ENCODE measurements at places on chromosomes 6 and 20.

GRCh38 chr20:63890201-63890576, 4.7 kb upstream of the DNAJC5 start:
- DNase-seq = no peak

GRCh38 chr6:136213853-136214252, 36.3 kb downstream of the MTFR2 start:
- DNase-seq = no peak

DNA sequence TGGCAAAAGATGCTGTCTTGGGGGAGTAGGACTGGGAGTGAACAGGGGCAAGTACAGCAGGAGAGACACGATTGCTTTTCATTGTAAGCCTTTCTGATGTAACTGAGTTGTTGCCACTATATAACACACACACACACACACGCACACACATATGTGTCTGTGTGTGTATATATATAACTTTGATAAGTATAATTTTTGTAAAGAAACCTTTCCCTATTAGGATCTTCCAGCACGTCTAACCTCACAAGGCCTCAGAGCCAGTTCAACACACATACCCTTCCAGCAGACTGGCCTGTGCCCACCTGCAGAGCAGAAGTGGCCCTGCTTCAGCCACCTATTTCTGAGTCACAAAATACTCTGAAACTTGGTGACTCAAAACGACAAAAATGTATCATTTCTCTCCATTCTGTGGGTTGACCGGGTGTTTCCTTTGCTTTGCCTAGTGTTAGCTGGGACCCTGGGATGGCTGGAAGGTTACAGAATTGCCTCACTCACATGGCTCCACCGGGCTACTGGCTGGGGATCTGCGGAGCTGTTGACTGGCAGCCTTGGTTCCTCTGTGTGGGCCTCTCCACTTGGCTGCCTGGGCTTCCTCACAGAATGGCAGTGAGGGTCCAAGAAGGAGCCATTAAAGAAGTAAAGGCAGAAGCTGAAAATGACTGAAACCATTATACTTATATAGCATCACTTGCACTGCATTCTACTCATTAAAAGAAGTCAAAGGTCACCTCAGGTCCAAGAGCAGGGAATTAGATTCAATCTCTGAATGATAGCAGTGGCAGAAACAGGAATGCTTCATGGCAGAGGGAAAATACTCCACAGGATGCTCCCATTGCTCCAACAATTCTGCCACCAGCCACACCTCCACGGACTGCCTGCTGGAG, 126.4 kb downstream of the BANF2 start:
- no peak for DNase-seq

GRCh38 chr20:23606652-23607049, 934 bp upstream of the CST9 start:
- peak; percentile 46 for DNase-seq

- no peak for DNase-seq
Measured at GRCh38 chr6:3899970-3900439, 50.8 kb downstream of the FAM50B start.

DNA sequence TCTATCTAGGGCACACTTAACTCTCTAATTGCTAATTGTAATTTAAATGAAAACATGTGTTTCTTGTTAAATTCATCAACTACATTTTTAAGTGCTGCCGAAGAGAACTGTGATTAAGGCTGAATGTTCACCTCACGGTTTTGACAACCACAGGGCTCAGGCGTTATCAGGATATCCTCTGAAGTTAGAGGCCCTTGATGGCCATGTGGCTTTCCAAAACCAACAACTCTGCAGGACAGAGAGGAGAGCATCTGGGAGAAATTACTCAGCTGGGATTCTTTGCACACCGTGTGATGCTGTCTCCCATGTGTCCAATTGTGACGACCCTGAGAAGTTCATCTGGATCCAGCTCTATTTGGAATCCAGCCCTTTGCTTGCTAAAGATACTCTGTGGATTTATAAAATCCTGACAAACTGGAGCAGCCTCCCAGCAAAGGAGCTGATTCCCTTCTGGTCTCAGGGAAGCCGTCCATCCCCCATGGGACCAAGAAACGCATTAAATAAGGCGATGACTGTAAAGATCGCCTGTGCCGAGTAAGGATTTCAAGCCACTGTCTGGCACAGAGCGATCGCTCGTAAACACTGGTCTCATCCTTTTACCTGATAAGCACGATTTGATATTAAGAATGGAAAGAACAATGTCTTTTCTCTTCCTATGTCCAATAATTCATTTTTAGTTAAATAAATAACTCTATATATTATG, 401.1 kb downstream of the CD83 start:
- no peak for DNase-seq

DNA sequence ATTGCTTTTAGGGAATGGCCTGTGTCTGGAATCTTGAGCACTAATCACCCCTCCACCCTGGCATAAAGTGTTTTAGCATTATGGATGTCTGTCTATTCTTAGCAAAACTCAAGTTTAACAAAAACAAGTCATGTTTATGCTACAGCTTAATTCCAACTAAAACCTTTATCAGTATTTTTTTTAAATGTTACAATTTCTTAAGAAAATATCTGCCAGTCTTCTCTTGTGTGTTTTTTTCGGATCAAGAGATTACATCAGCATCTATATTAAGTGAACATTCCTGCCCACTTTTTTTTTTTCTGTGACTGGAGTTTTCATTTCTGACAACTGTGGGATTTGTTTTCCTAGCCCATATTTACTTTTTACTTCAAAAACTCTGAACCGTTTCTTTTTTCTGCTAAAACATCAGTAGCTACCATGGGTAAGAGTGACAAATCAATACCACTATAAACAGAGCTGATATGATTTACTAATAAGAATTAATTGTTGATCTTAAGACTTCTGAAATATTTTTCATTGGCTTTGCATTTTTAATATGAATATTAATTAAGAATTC, 94.3 kb downstream of the EDN1 start:
- DNase-seq = no peak

GRCh38 chr6:20751293-20751935, 217.2 kb downstream of the CDKAL1 start:
- no peak for DNase-seq

DNA sequence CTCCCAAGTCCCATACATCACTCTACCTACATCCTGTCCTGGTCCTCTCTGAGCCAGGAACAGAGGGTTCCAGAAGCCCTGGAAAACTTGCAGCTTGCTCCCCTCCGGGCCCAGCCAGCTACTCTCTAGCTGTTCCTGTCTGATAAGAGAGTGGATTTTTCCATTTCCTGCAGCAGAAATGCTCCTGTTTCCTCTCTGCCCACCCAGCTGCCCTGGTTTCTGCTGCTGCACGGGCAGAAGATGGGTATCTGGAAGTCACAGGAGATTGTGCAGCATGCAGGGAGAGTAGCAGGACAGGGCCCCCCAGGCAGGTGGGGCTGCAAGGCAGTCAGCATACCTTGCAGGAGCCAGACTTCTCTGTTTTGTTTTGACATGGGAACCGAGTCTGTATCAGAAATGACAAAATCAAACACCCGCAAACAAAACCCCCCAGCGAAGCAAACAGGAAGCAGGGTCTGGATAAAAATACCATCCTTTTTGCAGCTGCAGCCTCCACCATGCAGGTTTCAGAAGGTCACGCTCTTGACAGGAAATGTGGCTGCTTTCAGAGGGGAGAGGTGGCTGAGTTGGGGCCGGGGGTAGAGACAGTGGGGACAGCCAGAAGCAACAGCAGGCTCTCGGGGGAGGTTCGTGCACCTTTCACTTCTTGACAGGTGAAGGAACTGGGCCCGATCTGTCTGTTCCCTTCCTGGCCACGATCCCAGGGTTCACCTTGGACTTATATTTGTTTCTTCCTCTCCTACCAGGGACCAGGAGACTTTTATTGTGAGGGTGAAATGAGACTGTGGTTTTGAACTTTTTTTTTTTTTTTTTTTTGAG, 50.8 kb upstream of the FAM83D start:
- DNase-seq = no peak

- DNase-seq = no peak
Measured at GRCh38 chr6:134379076-134379475, 61.2 kb upstream of the SGK1 start.

DNA sequence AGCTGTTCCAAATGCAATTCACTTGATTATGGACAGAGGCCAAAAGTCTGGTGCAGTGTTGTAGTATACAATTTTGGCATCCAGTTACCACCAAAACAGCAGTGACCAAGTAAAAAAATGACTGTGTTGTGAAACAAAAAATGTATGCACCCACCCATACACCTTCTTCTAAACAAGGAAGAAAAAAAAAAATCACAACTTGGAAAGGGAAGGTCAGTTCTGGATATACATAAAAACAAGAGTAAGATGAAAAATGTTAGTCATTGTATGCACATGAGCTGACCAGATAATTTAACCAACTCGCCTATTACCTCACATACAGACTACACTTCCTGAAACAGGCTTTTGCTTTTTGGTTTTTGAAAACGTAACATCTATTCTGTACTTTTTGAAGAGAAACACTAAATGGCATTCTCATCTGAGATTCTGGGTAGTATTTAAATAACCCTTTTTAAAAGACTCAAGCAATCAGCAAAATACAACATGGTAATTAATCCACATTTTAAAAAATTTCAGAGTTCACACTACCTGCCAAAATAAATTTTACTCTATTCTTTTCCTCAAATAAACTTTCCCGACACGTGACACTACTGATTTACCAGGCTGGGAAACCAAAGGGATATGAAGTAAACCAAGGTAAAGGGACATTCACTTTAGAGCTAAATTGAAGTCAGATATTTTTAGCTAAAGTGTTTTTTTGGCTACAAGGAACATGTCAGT, 141.6 kb upstream of the SHLD1 start:
- DNase-seq = no peak

DNA sequence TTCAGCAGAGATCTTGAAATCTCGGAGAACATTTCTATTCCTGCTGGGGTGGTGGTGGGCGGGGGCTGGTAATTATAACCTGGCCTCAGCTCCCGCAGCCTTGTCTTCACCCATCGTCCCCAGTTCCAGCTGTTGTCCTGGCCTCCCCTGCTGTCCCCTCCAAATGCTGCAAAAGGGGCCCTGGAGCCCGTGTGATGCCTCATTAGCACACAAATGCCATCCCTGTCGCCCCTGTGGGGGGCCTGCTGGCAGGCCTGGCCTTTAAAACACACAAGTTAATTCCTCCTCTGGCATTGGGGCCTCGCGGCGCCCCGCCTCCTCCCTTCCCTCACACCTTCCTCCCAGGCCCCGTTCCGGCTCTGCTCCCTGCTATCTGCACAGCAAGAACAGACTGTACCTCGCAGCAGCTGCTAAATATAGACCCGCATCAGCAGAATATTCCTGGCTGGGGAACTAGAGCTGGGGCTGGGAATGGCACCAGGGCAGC, 85.7 kb downstream of the CDH22 start:
- DNase-seq = no peak

DNA sequence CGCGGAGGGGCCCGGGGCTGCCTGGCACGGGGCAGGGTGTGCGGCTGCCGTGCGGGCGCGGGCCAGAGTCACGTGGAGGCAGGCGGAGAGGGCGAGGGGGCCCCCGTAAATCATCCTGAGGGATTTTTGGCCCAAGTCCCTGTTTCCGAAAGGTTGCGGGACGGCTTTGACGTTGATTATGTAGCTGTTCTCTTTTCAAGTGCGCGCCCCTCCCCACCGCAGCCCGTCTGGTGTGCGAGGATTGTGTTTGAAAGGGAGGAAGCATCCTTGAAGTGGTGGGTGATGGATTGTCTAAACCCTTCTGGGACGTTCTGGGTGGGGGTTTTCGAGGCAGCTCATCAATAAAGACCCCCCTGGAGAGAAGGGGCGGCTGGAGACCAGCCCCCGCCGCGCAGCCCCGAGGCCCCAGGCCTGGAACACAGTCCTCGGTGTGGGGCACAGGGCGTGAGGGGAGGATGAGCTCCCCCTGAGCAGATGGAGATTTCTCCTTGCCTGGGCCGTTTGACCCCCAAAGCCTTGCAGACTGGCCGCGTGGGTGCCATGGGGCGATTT, 7.0 kb upstream of the FOXF2 start:
- DNase-seq = no peak

DNA sequence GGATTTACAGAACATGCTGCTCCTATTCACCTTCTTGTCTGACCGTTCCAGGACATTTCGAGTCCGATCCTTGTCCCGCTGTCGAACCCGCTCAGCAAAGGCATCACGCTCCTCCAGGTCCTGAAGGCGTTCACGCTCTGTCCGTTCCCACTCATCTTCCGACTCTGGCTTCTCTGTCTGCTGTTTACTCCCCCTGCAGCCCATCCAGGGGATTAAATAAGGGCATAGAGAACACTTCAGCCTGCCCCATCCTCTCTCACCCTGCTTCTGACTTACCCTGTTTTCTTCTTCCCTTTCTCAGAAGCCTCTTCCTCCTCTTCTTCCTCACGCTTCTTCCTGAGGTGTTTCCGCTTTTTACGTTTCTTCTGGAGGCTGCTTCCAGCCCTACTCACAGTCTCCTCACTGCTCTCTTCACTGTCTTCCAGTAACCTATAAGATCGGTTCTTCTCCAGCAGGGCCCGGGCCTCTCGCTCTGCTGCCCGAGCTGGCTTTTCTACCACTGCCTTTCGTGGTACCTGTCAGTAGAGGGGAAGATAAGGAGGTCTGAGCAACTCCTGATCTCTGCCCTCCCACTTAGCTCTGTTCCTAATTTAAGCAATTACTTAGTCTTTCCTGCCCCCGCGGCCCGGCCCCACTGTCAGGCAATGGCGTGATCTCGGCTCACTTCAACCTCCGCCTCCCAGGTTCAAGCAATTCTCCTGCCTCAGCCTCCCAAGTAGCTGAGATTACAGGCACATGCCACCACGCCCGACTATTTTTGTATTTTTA, 1.9 kb downstream of the DHX16 start:
- DNase-seq = no peak

- no peak for DNase-seq
Measured at GRCh38 chr6:157133856-157134255, 189.5 kb downstream of the TMEM242 start.

- DNase-seq = no peak
Measured at GRCh38 chr6:97697456-97697855, 414.4 kb upstream of the MMS22L start.

GRCh38 chr6:92568541-92568940, 850.8 kb downstream of the EPHA7 start:
- no peak for DNase-seq

GRCh38 chr20:21618759-21619416, 86.6 kb upstream of the PAX1 start:
- DNase-seq = no peak

DNA sequence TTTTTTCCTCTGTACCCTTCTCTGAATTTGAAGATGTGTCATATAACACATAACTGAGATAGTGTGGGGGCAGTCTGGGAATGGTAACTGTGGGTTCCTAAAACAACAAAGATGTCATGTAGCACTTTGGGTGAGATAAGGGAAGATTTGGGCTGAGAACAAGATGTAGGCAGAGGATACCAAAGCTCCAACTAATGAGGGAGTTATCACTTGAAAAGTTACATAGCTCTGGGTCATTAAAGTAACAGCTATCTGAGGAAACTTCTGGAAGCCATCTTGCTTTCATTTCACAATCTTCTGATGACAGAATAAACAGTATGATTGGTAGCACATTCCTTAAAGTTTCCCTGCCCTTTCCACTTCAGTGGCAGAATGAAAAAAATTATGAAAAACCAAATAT, 255.4 kb downstream of the TBX18 start:
- DNase-seq = no peak

DNA sequence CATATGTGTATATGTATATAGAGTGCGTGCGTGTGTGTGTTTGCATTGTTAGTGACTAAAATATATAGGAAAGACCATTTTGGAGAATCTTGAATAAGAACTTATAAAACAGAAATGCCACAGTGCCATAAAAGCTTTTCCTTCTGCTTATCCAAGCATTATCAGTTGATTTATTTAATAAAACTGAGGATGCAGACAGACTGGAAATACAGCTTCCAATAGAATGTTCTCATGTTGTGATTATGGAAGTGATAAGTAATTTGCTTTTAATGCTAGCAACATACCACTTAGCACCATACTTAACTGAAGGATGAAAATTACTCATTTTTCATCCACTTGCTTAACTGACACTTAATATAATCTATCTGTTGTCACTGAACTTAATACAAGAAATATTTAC, 820.1 kb downstream of the TFAP2A start:
- no peak for DNase-seq

All from globus pallidus (tissue), 1 donor.